Effector memory CD8-positive, alpha-beta T cell (primary cell): ENCODE measurements at places on chromosomes 11 and 22.

- DNase-seq, result no peak
Measured at GRCh38 chr22:29481265-29482000, 1.4 kb downstream of the NEFH start.

GRCh38 chr11:7787239-7787638, 9.5 kb downstream of the OR5P2 start:
- DNase-seq, result no peak

- no peak for DNase-seq
Measured at GRCh38 chr22:28139516-28139915, 220.5 kb upstream of the PITPNB start.

DNA sequence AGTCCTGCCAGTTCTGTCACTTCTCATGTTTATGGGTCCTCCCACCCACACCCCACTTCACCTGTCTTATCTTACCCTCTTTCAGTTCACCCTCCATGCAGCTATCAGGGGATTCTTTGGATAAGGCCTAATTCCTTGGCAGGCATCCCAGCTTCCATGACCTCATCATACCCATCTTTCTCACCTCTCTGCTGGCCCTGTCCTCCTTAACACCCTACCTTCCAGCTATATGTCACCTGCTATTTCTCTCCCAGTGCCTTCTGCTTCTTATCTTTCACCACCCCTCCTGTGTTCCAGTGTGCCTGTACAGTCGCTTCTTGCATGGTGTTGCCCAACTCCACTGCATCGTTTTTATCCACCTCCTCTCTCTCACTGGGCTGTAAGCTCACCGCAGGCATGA, 28.3 kb downstream of the SNU13 start:
- DNase-seq, result no peak

- no peak for DNase-seq
Measured at GRCh38 chr22:27616033-27616432, 185.5 kb downstream of the MN1 start.

GRCh38 chr11:133600786-133601185, 68.5 kb upstream of the OPCML start:
- DNase-seq, result no peak

- DNase-seq, result no peak
Measured at GRCh38 chr11:12629601-12630313, 44.5 kb upstream of the TEAD1 start.

- DNase-seq, result no peak
Measured at GRCh38 chr11:33471541-33471940, 214.4 kb downstream of the HIPK3 start.
